Stimulated activated CD4-positive, alpha-beta T cell treated with anti-CD3 and anti-CD28 coated beads, Interleukin-2, amount 100 ng/mL, for 4 hours (primary cell): ENCODE measurements at places on chromosomes 7 and 10.

DNA sequence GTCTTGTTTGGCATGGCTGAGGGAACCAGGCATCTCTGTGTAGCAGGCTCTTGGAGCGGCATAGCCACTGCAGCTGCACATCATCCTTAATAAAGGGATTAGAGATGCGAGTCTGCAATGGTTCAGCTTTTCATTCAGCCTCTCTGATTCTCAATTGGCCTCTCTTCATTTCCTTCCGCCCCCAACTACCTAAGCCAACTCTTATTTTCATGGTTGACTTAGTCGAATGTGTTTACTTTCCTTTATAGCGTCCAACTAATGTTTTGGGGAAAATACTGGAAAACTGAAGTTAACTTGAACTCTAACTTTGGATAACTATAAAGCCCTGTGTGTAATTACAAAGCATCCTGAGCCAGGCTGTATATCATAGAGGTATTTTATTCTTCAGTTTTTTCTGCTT lies 202.2 kb upstream of the KIAA1217 start:
- DNase-seq = no peak

- DNase-seq = no peak
These were observed 222.6 kb downstream of the MGMT start for GRCh38 chr10:129689671-129690071.

DNA sequence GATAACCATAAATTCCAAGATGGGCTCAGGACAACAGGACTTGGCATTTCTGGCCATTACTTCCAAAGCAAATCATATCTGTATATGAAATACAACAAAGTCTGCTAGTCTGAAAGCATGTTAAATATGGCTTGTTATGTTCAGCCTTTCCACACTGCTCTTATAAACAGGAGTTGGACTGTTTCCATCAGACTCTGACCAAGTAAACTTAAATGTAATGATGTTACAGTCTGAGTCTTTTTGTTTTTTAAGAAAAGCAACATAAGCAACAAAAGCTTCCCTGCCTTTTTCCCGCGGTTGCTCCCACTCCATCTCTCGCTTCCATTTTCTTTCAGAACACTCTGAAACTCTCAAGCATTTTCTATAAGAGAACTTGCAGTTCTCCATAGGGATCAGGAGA lies 8.1 kb upstream of the CDCA7L start:
- no peak for DNase-seq

GRCh38 chr7:77282897-77283296 lies 83.3 kb upstream of the FGL2 start:
- DNase-seq = no peak

GRCh38 chr10:129962872-129963640 lies 1.0 kb downstream of the EBF3 start:
- no peak for DNase-seq

DNA sequence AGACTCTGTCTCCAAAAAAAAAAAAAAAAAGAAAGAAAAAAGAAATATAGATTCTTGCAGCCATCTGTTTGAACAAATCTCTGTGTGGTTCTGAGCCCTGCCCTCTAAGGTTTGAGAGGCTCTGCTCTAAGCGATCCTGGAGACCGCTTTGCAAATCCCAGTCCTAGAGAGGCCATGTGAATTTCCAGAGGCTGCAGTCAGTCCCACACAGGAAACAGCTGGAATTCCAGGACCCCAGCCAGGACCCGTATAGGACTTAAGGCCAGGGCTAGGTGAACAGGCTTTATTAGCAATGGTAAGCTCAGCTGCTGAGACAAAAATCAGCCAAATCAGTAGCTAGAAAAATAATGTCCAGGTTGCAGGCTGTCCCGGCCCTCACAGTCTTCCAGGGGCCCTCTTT lies 154.8 kb downstream of the RPS24 start:
- no peak for DNase-seq

- DNase-seq = no peak
These were observed 489.2 kb upstream of the ZMIZ1 start for GRCh38 chr10:78579576-78579975.

- DNase-seq = no peak
These were observed 35.6 kb upstream of the PPP1R17 start for GRCh38 chr7:31651234-31652062.

GRCh38 chr10:47167591-47167990 lies 132.4 kb upstream of the GDF10 start:
- DNase-seq = no peak

GRCh38 chr10:93346694-93347093 lies 135.4 kb downstream of the MYOF start:
- DNase-seq = no peak

- DNase-seq = no peak
These were observed 41.3 kb downstream of the CELF2 start for GRCh38 chr10:11058965-11059364.

DNA sequence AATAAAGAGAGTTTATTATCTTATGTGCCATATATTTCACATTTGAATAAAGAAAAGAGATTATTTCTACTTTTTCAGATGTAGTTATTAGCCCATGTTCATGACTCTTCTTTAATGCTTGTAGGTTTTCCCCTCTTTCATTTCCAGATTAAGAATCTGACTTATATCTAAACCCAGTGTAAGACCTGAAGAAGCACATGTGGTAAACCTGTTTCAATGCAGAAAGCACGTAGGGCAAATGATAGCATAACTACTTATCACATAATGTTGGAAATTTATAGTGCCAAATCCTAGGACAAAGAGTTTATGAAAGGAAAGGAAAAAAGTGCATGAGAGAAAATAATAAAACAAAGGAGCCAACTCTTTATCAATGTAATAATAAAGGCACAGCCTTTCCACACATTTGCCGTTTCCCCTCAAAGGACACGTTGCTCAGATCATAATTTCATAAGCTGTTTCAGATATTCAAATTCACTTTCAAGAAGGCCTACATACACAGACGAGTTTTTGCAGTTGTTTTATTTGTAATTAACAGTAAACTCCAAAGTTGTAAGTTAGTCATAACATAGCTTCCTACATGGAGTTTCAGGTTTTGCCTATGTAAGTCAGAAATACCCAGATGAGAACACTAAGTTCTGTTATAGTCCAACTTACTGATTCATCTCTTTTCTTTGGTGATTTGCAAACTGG lies 88.8 kb upstream of the MDFIC start:
- no peak for DNase-seq

DNA sequence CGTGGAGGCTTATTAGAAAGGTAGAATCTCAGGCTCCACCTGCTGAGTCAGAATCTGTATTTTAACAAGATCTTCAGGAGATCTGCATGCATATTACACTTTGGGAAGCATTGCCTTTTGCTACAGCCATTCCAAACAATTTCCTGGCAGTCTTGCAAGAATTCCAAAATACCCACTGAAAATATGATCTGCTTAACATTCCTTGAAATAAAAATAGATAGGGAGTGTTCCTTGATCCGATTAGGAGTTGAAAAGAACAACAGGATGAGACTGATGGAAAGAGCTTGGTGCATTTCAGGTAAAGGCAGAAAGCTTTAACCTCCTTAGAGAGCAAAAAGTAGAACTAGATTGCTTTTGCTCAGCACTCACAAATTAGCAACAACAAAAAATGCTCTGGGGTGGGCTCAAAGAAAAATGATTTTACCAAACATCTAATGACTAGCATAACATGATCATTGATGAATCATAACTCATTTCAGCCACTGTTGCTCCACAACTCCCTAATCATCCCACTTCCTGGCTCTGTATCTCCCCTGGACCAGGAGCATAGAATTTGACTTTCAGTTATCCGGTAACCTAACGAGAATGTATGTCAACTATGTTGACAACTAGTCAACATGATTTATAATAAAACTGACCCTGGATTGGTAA lies 115.2 kb downstream of the RNLS start:
- no peak for DNase-seq

GRCh38 chr10:78968943-78969342 lies 99.8 kb upstream of the ZMIZ1 start:
- no peak for DNase-seq

GRCh38 chr7:128171342-128171918 lies 69.6 kb upstream of the LEP start:
- DNase-seq = no peak

DNA sequence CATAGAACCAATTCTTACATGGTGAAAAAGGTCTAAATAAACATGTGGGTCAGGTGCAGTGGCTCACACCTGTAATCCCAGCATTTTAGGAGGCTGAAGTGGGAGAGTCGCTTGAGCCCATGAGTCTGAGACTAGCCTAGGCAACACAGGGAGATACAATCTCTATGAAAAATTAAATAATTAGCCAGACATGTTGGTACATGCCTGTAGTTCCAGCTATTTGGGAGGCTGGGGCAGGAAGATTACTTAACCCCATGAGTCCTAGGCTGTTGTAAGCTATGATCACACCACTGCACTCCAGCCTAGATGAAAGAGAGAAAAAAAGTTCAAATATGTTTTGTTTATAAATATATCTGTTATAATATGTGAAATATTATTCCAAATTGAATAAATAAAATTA lies 643.6 kb downstream of the IPMK start:
- DNase-seq = no peak

DNA sequence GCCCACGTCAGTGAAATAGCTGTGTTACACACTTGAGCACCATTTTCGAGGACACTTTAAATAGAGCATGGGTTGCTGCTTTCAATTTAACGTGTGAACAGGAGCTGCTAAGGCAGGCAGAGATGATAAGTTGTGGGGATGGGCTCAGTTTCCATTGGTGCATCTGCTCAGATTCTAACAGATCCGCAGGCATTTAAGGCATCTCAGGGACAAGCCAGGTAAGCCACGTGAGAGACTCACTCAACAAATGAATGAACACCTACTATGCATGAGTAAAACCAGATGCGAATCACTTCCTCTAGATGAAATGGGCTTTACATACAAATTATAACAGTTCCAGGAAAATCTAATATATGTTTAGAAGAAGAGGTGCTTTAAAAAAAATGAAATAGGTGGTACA lies 34.6 kb downstream of the PLXNA4 start:
- no peak for DNase-seq

DNA sequence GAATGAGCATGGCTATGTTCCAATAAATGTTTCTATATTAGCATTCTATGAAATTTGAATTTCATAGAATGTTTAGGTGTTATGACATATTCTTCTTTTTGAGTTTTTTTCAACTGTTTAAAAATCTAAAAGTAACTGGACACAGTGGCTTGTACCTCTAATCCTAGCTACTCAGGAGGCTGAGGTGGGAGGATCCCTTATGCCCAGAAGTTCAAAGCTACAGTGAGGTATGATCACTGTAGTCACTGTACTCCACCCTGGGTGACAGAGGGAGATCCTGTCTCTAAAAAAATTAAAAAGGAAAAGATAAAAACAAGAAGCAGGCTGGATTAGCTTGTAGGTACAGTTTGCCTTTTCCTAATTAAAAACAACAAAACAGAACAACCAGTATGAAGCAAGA lies 95.1 kb downstream of the NRBF2 start:
- DNase-seq = no peak

- no peak for DNase-seq
These were observed 348.2 kb upstream of the C7orf33 start for GRCh38 chr7:148242294-148242821.

DNA sequence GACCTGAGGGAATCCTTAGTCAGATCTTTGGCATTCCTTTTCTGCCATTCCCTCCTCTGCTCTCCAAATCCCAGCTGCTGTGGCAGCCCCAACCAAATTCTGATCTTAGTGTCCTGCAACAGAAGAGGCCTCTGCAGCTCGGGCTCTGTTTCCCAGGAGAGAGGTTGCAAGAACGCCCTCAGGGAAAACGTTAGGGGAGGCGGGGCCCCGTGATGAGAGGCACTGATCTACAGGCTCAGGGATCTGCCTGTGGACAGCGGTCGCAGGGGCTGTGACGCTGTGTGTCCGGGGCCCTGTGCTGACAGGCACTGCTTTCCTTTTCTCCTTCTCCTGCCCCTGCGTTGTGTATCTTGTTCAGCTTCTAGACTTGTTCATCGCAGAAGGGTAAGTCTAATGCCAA lies 57.3 kb upstream of the DPYSL4 start:
- no peak for DNase-seq

DNA sequence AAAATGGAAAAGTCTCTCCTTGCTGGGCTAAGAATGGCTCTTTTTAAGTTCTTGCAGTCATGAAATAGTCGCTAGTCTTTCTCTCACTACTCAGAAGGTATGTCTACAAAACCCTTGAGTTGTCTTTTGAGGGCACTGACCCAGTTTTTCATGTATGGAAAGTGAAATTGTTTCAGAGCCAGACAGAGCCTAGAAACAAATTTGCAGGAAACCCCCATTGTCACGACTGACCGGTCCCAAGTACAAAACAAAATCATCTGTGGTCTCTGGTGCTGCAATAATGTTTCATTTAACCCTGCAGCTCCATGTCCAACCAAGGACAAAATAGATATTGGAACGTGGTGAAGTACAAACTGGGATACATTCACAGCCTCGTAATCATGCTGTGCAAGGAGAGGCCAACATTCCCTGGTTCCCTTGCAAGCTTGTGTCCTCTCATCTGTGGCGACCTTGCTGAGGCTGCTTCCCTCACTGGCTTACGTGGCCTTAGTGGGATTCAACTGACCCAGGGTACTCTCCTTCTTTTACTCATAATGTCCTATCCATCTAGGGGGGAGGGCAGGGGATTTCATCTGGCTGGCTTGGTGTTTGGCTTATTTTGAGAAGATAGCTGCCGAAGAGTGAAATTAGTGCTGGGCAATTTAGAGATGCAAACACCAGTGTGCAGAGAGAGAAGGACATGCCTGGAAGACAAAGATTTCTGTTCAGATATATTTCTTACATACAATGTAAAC lies 172.5 kb downstream of the IPMK start:
- no peak for DNase-seq

DNA sequence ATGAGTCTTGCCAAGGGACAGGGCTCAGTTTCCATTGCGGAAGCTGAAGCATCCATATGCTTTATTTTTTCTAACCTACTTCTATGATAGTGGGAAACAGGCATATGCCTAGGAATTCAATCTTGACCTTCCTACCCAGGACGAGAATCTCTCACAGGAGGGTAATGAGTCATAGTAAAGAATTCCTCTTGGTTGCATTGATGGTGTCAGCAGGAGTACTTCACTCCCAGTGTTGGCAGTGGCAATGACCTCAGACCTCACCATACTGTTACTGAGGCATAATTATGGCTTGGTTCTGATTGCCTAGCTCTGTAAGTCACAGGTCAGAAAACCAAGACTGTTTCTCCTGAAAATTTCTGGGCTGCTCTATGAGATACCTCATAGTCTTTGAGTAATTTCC lies 552.9 kb downstream of the ARL4A start:
- DNase-seq = no peak

DNA sequence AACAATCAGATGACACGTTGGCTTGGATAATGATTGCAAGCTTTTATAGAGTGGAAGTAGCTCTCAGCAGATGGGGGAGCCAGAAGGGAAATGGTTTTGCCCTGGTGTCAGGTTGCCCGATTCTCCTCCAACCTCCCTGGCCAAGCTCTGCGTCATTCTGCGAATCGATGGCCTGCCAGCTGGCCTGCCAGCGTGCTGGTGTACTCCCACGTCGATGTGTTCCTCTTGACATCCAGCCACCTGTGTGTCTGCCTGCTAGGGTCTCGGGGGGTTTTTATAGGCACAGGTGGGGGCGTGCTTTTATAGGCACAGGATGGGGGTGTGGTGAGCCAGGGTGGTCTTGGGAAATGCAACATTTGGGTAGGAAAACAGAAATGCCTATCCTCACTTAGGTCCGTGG lies 4.6 kb downstream of the NET1 start:
- no peak for DNase-seq

GRCh38 chr7:91424371-91424770 lies 160.1 kb downstream of the FZD1 start:
- DNase-seq = no peak
